ENCODE measurements at places on chromosomes 2 and 18. TPM values are rescaled to one million over a fixed set of nuclear protein-coding genes. Genes with fewer than 3 reads are reported as not detected.

DNA sequence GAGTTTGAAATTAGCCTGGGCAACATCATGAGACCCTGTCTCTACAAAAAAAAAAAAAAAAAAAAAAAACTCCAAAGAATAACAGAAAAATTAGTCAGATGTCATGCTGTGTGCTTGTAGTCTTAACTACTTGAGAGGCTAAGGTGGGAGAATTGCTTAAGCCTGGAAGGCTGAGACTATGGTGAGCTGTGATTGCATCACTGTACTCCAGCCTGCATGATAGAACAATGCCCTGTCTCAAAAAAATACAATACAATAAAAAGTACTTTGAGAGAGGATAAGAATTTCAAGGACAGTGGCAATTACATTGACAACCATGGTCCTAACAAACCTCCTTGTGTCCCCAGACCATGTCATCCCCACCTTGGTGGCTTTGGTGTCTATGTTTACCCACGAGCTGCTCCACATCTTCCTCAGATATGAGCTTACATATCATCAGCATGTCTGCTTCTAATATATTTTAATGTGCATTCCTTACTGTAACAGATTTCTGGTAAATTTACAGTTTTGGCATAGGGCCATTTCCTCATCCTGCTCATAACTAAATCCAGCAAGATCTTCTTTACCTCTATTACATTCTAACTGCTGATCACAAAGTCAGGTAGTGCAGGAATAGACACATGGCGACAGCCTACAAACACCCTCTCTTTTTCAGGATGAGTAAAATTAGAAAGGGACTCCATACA is 437.7 kb upstream of the HNRNPA3 start:
- no peak for DNase-seq

Gene CTNNA2
- not detected for total RNA-seq

Gene CNDP1
- total RNA-seq, result not detected

Gene STAT4
- total RNA-seq, result 0.37 TPM

DNA sequence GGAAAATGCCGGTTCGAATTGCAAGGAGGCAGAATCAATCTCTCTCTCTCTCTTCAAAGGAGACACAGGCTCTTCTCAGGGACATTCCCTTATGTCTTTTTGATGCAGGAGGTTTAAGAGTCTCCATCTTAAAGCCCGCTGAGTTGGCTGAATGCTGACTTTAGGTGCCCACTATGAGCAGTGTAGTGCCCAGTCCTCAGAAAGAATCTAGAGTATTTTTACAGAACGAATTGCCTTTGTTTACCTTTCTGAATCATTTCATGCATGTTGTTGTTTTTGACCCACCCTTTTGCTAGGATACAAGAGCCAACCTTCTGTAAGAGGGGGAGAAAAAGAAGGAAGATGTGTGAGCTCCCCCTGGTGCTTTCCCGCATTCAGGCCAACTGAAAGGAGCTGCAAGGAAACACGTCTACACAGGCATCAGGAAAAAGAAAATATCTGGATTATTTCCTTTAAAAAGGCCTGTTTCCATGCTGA is 193.5 kb upstream of the TCF4 start:
- peak; percentile 83 for DNase-seq

DNA sequence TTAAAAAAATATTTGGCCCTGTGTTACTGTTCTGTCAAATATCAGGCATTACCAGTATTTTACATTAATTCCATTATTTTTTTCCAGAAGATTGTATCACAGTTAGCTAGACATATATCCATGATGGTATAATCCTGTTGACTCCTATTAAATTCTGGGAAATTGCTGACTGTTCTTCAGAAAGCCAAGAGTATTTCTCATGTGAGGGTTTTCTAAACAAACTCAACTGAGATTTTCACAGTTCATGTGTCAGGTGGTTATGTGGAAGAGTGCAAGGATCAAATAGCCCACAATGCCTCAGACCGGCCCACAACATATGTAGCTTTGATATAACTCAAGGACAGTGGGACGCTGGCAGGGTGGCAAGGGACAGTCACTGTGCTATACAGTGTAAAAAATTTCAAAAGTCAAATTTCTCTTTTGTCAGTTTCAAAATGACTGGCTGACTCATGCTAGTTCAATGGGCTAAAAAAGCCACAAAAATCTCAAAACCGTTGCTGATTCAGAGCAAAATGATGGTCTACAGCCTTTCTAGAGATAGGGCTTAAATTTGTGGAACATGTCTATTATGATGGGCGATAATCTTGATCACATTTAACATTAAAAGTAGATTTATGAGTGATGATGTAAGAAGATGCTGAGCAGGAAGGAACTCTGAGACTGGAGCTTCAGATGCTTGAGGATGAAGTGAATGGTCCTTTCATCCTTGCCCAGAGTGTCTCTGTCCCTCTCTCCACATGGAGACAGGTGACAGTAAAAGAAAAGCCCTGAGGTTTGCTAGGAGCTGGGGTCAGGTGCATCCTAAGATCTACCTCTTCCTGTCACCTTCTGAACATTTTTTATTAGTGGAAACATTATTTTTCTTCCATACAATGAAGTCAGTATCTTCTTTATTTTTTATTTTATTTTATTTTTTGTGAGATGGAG is 175.8 kb upstream of the PIEZO2 start:
- DNase-seq, result peak; percentile 95

DNA sequence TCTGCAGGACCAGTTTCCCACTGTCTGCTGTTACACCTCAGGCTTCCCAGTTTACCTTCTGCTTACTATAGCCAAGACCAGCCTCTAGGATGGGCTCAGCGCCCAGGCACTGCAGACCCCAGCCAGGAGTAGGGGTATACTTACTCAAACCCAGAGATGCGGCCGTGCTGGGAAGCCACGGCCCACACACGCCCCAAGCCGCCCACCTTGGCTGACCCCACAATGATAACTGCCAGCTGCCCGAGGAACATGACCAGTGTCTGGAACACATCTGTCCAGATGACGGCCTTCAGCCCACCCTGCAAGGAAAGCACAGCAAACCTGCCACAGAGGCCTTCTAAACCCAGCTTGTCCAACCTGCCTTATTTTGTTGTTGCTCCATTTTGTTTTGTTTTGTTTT is 6.6 kb upstream of the ATRAID start:
- DNase-seq, result no peak

- DNase-seq, result peak; percentile 79
These were observed 92.4 kb downstream of the INPP5D start for GRCh38 chr2:233152541-233152940.

Gene GALNT1
- 63.0 TPM for total RNA-seq

Gene NDUFS1
- total RNA-seq, result 125 TPM

- no peak for DNase-seq
These were observed 30.6 kb downstream of the YPEL5 start for GRCh38 chr2:30177440-30177839.

- DNase-seq, result peak; percentile 90
These were observed 103.9 kb upstream of the HS6ST1 start for GRCh38 chr2:128422571-128422970.

- DNase-seq, result no peak
These were observed 574.2 kb downstream of the CCDC85A start for GRCh38 chr2:56757884-56758545.

Gene MAP3K19
- total RNA-seq, result not detected

GRCh38 chr18:71327850-71328249 is 1039.0 kb downstream of the SOCS6 start:
- no peak for DNase-seq

Gene C2orf66
- total RNA-seq, result not detected

DNA sequence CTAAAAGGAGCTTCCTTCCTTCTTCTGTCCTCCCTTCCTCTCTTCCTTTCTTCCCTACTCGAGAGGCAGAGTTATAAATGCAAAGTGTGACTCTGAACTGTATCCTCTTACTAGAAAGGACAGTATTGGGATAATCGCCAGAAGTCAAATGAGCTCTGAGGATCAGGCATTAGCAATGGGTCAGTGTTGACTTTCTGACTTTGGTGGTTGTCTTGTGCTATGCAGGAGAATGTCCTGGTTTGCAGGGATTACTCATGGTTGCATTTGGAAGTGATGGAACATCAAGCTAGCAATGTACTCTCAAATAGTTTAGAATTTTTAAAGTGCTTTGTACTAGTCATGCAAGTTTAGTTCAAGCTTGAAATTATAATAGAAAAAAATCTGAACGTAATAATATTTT is 115.6 kb downstream of the TXNL1 start:
- DNase-seq, result peak; percentile 34
